Hematopoietic multipotent progenitor cell (in vitro differentiated cells): ENCODE measurements at places on chromosomes 4 and X. TPM values are rescaled to one million over a fixed set of nuclear protein-coding genes. Genes with fewer than 3 reads are reported as not detected.

The GPR143 gene
- not detected for total RNA-seq

The CCDC149 gene
- total RNA-seq, result 2.7 TPM

The CETN2 gene
- 5.4 TPM for total RNA-seq

The NALF2 gene
- total RNA-seq, result under 0.01 TPM

The IL15 gene
- 4.0 TPM for total RNA-seq

The CACNA1F gene
- 1.3 TPM for total RNA-seq

The UCHL1 gene
- total RNA-seq, result 15.9 TPM
